Thoracic aorta (tissue), 2 donors: ENCODE measurements at places on chromosomes 1 and 21.

DNA sequence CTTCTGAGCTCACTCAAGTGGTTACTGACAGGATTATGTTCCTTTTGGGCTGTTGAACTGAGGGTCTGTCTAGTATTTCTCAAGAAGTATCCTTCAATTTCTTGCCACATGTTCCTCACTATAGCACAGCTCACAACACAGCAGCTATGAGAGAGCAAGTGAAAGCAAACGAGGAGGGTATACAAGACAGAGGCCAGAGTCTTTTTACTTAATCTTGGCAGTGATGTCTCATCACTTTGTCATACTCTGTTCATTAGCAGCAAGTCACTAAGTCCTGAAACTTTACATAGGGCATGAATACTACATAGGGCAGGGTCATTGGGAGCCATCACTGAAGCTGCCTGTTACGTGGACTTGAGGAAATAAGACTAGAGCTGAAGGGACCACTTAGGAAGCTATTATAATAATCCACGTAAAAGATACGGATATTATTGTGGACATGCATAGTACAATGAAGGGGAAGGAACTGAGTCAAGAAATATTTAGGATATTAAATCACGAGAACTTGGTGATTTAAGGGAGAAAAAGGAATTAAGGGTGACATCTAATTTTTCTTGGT, 63.7 kb downstream of the SLC30A7 start:
- no peak for DNase-seq

DNA sequence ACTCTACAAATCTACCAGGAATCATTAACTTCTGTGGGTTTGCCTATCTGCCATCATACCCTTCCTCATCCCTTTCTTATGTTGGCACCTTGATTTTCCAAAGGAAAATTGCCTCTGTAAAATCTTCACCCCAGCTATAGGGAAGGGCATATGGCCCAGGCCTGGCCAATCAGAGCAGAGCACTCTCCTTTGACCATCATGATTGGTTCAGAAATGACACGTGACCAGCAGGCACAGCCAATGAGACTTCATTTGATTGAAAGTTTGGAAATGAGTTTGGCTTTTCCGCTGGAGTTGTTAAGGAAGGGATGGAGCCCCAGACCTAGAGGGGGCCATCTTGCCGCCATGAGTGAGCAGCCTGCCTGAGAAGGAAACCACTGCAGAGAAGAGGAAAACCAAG, 35.1 kb upstream of the IFFO2 start:
- DNase-seq = no peak

- no peak for DNase-seq
These were observed 211.7 kb downstream of the GRIK3 start for GRCh38 chr1:36822648-36823047.

- DNase-seq = no peak
These were observed 209.3 kb downstream of the PLA2G4A start for GRCh38 chr1:187037973-187038553.

GRCh38 chr21:35616090-35616489, 444.2 kb downstream of the SETD4 start:
- DNase-seq = no peak

- no peak for DNase-seq
These were observed 616.9 kb downstream of the AJAP1 start for GRCh38 chr1:5271264-5271663.

DNA sequence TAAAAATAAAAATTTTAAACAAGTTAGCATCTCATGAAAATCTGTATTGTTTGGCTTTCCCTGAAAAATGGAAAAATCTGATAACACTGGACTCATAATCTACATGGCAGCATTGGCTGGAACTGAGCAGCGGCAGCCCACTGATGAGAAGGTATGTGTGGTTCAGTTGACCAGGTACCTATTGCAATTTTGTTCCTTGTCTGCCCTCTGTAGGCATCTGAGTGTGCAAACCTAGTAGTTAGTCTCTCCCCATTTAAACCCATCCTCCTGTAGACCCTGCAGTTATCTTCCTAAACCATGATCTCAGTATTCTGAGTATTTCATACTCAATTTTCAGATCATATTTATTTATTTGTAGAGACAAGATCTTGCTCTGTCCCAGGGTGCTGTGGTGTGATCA, 59.4 kb upstream of the SERBP1 start:
- no peak for DNase-seq

GRCh38 chr1:233368789-233369130, 41.2 kb downstream of the MAP3K21 start:
- no peak for DNase-seq

DNA sequence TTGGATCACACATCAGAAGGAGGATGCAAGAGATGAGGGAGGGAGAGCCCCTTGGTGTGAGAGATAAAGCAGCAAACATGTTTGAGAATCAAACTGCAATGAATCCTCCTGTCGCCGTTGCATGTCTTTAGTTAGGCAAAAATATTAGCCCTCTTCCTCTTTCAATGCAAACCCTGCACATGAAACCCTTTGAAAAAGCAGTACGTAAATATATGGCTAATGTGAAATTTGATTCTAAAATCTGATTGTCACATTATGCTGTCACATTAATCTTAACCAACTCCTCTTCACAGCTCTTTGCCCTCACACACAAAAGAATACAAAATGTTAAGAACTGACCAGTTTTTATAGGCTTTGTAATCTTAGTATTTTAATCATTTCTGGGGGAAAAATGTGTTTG, 63.4 kb downstream of the WDR64 start:
- no peak for DNase-seq

DNA sequence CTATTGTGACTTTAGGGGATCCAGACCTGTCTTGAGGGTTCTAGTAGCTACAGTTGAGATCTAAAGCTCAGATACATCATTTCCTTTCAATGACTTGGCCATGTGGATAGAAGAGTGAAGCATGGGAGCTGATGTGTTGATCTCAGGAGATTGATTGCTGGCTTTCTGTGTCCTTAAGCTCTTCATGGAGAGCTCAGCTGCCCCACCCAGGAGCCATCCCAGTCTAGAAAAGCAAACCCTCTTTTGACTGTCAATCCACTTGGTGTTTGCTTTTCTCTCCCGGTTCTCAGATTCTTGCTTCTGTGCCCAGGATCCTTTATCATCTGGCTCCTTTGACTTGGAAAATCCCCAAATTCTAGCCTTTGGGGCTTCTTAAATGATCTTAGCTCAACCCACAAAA, 87.2 kb downstream of the ATP1A1 start:
- no peak for DNase-seq

DNA sequence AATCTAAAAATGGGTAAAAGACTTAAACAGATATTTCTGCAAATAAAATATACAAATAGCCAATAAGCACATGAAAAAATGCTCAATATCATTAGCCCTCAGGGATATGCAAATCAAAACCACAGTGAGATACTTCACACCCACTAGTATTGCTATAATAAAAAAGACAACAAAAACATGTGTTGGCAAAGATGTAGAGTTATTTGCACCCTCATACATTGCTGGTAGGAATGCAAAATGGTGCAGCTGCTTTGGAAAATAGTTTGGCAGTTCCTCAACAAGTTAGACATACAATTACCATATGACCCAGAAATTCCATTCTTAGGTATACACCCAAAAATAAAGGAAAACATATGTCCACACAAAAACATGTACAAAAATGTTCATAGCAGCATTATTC, 30.2 kb downstream of the ZZZ3 start:
- no peak for DNase-seq

GRCh38 chr1:230306169-230306568, 120.0 kb downstream of the PGBD5 start:
- no peak for DNase-seq

GRCh38 chr1:10117865-10118264, 85.1 kb downstream of the UBE4B start:
- DNase-seq = no peak

GRCh38 chr1:218254296-218254946, 30.7 kb upstream of the RRP15 start:
- DNase-seq = no peak

DNA sequence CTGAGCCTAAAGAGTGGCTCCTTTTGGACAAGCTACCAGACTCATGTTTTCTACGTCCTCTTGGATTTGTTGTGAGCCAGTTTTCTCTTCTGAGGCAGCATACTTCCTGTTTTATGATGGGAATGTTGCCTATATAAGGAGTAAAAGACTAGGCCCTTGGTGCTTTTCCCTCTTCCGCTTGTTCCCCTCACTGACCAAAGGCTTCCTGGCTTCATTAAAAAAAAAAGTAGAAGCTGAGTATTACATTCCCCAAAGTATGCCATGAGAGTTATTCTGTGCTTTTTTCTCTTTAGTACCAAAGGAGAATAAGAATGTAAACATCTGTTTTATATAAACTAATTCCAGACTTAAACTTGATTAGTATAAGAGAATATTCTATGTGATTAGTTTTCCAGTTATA, 6.5 kb upstream of the HMCN1 start:
- DNase-seq = no peak

- no peak for DNase-seq
These were observed 58.5 kb upstream of the MORC3 start for GRCh38 chr21:36261459-36261858.

- DNase-seq = no peak
These were observed 34.8 kb downstream of the ANKRD13C start for GRCh38 chr1:70319750-70320149.

- DNase-seq = no peak
These were observed 733.3 kb downstream of the PTPRU start for GRCh38 chr1:29969576-29969975.

- DNase-seq = no peak
These were observed at the start of gene MCOLN3 for GRCh38 chr1:85048296-85049064. Gene MCOLN3 (minus strand): TSS chr1:85048500. CDS start chr1:85045360, 3,140 bp downstream.

GRCh38 chr1:15616373-15617172, 685 bp upstream of the DDI2 start:
- no peak for DNase-seq

DNA sequence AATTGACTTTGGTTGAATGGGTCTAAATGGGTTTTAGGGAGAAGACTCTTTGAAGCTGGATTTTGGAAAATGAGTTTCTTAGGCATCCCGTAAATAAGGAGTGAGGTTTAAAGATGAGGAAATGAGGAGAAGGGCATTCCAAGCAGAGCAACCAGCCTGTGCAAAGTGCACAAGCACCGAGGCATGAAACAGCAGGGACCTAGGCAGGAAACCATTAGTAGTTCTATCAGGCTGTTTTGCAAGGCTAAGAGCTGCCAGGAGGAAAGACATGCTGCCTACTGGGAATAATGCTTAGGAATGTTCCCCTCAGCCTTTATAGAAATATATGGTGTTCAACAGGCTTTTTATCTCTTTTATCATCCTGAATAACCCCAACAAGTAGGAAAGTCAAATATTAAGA, 153.1 kb upstream of the FGGY start:
- DNase-seq = no peak

DNA sequence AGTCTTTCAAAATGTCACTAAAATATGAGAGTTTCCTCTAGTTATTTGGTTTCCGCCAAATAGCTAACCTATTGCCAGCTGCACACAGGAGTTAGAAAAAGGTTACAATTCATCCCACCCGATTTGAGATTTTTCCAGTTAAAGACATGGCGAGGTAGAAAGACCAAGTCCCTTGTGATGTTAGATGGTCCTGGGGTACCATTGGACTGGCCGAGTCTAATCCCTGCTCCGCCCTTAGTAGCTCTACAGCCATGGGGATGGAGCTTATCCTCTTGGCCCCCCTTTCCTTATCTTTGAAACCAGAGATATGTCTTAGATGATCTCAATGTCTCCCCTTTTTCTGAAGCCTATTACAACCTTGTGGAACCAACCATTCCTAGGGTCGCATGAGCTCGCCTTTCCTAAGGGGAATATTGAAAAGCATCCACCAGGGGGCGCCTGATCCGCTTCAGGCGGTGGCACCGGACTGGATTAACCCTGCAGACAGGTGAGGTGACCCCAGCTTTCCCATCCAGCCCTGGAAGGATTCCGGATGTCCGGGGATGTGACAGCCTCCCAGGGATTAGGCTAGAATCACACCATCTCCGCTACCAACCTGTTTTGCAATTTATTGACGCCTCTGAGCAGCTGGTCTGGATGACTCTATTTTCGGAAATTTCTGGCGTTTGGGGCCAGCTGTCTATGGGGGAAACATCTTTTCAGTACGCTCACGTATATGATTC, 68.3 kb upstream of the SIM2 start:
- DNase-seq = no peak

DNA sequence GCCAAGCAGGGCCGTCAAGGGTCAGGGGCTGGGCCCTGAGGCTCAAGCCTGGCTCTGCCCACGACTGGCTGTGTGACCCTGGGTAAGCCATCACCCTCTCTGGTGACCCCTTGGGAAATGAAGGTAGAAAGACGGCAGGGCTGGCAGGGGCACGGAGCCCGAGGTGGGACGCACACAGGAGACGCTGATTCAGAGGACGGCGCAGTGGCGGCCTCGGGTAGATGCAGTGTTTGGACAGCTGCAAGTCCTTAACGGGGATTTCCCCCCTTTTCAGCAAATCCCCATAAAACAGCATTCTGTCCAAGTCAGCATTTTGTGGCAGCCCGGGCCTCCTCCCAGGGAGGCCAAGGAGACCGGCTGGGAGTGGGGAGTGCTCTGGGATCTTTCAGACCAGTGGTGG, 16.7 kb downstream of the COL8A2 start:
- no peak for DNase-seq

- no peak for DNase-seq
These were observed 30.0 kb downstream of the XCL2 start for GRCh38 chr1:168513656-168514404.
